ENCODE measurements at places on chromosomes 2 and 18.

DNA sequence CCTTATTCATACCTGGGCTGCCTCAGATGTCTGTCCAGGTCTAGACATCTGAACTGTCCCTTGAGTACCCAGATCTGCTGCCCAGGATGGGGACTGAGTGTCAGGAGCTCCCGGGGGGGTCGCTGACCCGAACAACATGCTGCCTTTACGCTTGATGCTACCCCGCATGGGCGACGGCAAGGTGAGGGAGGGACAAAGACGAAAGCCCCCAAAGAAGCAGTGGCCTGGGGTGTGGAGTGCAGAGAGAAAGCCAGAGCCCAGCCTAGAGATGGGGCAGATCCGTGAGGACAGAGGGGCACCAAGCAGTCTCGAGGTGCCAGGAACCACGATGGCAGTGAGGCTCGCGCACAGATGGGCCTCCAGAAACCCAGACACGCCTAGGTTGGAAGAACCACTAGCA, 234.7 kb downstream of the ATAD2B start:
- DNase-seq = no peak

GRCh38 chr18:57051021-57051656, 95.7 kb upstream of the BOD1L2 start:
- DNase-seq = no peak

GRCh38 chr2:216717491-216717901, 22.1 kb upstream of the IGFBP5 start:
- DNase-seq = no peak

GRCh38 chr2:428591-428990, 140.7 kb upstream of the ALKAL2 start:
- no peak for DNase-seq

DNA sequence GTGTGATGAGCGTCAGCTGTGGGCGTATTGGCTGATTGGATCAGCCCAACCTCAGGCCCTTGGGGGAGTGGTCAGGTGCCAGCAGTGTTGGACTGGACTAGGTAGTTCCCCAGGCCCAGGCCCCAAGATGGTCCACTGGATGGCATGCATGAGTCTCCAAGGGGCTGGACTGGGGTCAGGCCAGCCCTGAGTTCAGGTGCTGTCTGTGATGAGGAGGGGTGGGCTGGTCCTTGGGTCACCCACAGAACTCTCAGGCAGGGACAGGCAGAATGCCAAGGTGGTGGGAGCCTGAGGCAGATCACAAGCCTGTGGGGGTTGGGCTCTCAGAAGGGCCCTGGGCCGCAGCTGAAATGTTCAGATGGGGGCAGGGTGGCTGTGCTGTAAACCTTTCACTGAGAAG, 59.5 kb upstream of the THUMPD2 start:
- DNase-seq = no peak

DNA sequence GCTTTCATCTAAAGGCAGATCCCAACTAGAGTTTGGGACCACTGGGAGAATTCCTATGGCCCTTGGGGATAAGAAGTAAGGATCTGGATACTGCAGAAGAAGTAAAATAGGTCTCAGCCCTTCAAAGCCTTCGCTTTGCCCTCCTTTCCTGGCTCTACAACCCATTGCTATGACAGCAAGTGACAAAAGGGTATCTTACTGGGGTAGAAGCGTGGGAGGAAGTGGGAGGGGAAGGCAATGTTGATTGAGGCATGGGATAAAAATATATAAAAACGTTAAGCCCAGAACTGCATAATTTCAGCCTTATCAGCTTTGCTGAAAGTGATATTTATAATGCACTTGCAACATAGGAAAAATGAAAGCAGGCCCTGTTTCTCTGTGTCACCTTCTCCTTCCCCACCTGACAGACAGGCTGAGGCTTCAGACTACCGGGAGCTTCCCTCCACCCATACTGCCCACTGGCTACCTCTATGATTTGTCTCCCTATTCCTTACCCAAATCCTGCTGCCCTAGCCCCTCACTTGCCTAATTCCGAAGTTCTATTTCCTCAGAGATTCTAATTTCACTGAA, 14.9 kb upstream of the SOS1 start:
- peak; percentile 27 for DNase-seq

DNA sequence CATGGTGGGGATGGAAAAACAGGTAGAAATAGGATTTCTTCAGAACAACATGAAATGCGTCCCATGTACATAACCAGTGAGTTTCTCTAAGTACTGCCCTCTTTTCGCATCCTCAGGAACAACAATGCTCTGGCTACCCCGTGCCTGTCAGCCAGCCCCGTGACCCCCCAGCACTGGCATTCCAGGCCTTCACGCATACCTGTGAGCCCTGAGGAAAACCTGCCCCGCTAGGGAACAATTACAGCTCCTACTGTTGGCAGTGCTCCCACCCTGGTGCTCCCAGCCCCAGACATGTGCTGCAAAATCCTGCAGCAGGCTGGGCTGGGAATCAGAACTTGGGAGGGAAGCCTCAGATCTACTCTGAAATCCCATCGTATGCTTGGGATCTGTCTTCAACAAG, 9.1 kb downstream of the SMAD7 start:
- no peak for DNase-seq

DNA sequence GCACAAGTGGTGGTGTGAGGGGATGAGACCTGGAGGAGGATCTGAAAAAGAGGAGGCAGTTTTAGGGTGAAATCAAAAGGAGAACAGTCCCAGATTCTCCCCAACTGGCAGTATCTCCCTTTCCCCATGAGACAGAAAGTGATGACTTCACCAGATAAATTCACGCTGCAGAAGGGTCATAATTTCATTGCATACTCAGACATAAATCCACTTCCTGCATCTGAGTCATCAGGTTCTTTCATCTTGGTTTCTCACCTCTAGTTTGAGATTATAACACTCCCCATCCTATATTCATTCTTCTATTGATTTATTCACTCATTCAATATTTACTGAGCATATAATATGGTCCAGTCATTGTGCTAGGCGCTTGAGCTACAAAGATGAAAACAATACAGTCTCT, 64.7 kb downstream of the CCDC148 start:
- DNase-seq = no peak

GRCh38 chr2:63514781-63515180, 73.5 kb downstream of the WDPCP start:
- no peak for DNase-seq

GRCh38 chr2:123164216-123164615, 860.9 kb upstream of the CNTNAP5 start:
- DNase-seq = no peak

- no peak for DNase-seq
Observed at GRCh38 chr2:133599811-133600210, 31.5 kb upstream of the NCKAP5 start.

DNA sequence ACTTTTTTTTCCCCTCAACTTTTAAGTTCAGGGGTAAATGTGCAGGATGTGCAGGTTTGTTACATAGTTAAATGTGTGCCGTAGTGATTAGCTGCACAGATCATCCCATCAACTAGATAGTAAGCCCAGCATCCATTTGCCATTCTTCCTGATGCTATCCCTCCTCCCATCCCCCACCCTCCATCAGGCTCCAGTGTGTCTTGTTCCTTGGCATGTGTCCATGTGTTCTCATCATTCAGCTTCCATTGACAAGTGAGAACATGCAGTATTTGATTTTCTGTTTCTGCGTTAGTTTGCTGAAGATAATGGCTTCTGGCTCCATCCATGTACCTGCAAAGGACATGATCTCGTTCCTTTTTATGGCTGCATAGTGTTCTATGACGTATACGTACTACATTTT, 47.2 kb upstream of the STON1 start:
- no peak for DNase-seq

DNA sequence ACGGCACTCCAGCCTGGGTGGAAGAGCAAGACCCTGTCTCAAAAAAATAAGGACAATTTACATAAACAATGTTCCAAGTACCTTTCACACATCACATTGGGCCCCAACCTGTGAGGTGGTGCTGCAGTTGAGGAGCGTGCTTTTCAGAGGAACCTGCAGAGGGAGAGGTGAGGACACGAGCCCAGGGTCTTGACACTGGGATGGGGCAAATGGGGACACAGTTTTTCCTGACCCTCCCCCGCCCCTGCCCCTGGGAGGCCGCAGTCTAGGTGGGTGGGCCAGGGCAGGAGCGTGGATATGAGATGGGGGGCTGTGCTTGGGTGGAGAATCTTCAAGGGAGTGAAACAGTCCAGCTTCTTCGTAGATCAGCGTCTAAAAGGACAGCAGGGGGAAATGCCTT, 112.9 kb downstream of the SEPTIN10 start:
- no peak for DNase-seq

DNA sequence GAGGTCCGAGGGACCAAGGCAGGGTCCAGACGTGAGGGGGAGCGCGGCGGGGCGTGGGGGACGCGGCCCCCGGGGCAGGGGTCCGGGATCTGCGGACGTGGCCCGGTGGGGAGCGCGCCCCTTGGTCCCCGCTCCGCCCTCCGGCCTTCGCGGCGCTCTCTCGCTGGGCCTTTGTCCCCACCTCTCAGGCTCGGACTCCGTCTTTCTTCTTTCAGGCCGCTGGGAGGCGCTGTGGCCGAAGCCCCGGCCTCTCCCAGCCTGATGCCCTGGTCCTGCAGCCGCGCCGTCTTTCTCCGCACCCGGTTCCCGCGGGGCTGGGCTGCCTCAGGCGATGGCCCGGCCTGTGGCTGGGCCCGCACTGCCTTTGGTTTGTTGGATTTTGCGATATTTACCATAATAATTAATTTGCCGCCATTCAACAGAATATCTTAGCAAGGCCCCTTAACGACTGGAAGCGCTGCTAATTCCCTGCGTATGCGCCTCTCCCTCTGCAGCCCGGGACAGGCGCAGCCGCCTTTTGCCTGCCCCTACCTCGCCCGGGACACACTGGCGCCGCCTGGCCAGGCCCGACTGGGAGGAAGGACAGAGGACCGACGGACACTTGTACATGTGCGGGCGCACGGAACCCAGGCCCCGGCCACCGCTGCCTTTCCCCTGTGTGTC, 10.8 kb downstream of the SIX3 start:
- no peak for DNase-seq

- DNase-seq = no peak
Observed at GRCh38 chr18:33316146-33316587, 124.4 kb downstream of the CCDC178 start.

- DNase-seq = no peak
Observed at GRCh38 chr2:3187467-3187866, 190.2 kb downstream of the EIPR1 start.

DNA sequence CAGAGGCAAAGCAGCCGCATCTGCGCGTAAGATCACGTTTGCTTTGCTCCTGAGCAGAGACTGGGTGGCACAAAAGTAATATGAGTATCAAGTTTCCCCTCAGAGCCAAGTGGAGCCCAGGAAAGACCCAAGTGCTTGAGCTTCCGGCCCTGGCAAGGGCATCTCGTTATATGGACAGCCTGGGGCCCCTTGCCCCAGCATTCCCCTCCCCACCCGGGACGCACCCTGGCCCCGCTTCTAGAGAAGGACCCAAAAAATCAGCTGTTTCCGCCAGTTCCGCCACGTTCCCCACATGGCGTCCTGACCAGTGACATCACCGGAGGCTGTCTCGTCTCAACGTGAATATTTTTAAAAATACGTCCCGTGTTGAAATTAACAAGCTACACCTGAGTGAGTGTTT, 135.1 kb downstream of the NFATC1 start:
- DNase-seq = no peak

- DNase-seq = peak; percentile 48
Observed at GRCh38 chr2:190382851-190383250, 25.3 kb upstream of the MFSD6 start.

All from activated CD4-positive, alpha-beta T cell treated with anti-CD3 and anti-CD28 coated beads for 4 hours (primary cell).